NCI-H2171 (cell line): ENCODE measurements at places on chromosomes 1 and 21.
A peak's percentile ranks its signal among the peaks of the same experiment; 100 is the strongest.

DNA sequence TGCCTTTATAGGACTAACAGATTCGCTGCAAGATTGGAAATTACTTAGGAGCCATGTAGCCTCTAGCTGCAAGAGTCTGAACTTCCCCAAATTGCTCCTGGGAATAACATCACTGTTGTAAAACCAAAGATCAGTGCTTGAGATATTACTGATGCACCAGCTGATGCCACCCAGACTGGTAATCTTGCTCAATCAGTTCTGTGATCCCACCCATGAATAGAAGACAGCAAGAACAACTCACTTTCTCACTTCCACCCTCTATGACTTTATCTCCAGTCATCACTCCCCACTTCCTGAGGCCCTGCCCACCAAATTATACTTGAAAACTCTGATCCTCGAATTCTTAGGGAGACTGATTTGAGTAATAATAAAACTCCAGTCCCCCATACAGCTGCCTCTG lies 1011.1 kb downstream of the PLA2G4A start:
- DNase-seq: no peak

DNA sequence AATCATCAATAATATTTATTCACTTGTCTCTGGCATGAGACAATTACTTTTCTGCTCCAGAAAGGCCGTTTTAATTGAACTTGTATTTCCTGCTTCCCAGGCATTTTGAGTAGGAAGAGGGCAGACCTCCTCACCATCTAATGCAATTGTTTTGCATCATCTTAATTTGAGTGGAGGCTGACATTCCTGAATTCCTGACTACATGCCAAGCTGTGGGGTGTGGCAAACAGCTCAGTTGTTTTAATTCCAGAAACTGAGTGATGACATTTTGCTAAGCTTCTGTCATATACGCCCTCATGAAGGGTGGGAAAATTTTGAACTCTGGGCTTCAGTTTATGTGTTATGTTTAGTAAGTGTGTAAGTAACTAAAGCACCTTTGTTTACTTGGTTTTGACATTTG lies 125.4 kb upstream of the USP25 start:
- no peak for DNase-seq

GRCh38 chr1:232655028-232655745 lies 25.3 kb upstream of the SIPA1L2 start:
- peak; percentile 82 for DNase-seq

DNA sequence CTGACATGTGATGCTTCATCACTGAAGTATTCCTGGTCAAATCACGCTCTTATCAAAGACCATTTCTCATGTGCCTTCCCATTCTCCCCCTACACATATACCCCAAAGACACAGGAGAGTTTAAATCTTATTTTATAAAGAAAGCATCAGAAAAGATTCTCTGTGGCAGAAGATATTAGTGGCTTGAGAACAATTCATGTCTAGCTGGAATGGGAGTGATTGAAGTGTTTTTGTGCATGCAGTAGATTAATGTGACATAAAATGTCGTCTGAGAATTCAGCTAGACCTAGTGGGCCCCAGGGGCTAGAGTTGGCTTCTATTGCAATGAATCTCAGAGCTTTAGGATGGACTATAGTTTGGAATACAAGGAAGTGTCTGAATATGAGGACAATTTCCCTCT lies 163.9 kb downstream of the HUNK start:
- no peak for DNase-seq

- no peak for DNase-seq
These were observed 93.5 kb upstream of the ACTL8 start for GRCh38 chr1:17661546-17662157.

- DNase-seq: no peak
These were observed 22.9 kb downstream of the INKA2 start for GRCh38 chr1:111716333-111716732.
